Hematopoietic multipotent progenitor cell treated with erythropoietin and hydrocortisone succinate and interleukin-3 and kit ligand, for 8 days (in vitro differentiated cells): ENCODE measurements at places on chromosomes 11 and 22.

DNA sequence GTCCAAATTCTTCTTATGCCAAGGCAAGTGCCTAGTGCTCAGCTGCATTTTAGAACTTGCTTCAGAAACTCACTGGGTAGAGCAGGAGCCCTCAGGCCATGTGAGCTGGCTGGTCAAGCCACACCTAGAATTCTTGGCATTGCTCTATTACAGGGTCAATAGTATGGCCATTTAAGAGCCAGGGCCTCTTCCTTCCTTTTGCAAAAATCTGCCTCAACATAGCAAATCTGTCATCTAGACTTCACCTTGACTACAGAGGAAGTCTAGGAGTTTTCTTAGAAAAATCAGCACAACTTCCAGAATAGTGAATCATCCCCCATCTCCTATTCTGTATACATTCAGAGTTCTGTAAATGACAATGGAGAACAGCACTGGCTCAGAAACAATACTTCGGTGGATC is 112.0 kb upstream of the TTC12 start:
- DNase-seq = no peak

DNA sequence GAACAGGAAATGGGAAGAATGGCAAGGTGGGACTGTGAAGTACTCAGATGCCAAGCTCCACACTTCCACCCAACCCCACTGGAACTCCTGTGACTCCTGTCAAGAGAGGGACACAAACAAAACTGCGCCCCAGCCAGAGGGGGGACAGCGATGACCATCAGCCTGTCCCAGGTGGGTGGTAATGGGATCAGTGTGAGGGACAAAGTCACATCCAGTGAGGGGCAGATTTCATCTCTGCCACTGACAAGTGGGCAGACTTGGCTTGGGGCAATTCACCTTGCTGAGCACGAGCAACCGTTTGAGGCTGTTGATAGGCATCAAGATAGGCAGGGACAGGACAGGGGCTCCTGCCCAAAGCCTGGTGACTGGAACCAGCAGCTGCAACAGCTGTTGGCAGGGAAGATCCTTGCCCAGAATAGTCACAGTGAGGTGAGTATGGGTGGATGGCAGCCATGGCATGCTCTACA is 105.4 kb upstream of the PITPNB start:
- DNase-seq = no peak

DNA sequence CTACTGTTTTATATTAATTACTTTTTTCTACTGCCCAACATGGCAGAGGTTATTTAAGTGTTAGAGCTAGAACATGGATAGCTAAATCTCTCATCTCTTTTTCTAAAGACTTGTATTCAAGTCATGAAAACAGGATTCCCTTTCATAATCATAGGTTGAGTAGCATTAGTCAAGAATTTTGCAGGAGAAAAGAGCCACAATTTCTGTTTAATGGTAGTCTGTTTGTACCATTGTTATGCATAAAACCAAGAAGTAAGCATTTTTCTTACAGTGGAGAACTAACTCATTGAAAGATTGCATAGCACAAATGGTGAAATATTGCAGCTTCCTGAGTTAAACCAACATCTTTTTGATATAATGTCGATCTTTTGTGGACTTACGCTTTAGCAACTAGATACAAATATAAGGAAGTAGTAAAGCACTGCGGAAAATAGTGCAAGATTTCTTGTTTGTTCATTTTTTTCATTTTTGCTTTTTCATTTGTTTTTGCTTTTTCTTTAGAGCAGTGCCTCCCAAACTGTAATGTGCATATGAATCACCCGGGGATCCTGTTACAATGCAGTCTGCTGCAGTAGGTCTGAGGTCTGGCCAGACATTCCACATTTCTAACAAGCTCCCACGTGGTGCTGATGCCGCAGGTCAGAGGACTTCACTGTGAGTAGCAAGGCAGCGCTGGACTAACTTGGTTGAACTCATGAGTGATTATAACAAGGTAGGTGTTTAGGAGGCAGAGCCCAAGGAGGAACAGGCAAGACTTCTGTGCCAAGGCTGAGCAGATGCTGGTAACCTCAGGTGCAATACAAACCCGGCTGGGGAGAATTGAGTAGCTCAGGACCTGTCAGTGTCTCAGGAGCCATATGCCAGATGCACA is 4.6 kb downstream of the ETS1 start:
- no peak for DNase-seq

DNA sequence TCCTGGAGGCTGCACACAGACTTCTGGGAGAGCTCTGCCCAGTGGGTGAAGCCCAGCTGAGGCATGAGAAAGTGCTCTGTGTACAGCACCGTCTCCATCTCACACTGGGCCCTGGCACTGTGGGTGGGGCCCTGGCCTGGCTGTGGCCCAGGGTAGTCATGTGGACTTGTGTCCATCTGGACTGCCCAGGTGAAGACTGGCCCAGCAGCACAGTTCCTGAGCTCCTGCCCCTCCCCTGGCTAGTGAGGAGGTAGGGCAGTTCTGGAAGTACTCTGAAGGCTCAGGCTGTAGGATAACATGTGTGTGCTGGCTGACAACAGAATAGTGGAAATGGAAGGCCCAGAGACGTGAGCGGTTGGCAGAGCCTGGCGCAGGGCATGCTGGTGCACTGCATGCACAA is 35.4 kb downstream of the RSPH14 start:
- peak; percentile 45 for DNase-seq

DNA sequence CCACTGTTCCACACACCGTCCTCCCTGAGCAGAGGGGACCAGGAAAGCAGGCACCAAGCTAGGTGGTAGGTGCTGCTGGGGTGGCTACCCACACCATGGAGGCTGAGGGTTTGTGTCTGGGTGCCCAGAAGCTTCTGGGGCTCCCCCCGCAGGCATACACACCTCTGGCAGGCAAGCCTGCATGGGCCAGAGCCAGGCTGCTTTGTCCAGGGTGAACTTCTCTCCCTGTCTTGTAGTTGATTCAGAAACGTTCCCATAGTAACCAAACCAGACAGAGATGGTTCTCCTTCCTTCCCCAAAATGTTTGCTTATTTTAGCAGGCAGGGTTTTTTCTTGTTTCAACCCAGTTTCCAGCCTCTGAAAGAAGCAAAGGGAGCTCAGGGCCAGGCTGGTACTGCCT is 40.9 kb upstream of the SUSD2 start:
- DNase-seq = no peak

DNA sequence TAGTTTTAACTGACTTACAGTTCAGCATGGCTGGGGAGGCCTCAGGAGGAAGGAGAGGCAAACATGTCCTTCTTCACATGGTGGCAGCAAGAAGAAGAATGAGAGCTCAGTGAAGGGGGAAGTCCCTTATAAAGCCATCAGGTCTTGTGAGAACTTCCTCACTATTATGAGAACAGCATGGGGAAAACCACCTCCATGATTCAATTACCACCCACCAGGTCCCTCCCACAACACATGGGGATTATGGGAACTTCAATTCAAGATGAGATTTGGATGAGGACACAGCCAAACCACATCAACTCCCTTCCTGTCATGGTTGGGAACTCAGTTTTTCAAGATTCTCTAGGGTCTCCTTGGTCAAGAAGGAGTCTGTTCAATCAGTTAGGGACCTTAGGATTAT is 432.9 kb upstream of the CNTN5 start:
- DNase-seq = no peak

DNA sequence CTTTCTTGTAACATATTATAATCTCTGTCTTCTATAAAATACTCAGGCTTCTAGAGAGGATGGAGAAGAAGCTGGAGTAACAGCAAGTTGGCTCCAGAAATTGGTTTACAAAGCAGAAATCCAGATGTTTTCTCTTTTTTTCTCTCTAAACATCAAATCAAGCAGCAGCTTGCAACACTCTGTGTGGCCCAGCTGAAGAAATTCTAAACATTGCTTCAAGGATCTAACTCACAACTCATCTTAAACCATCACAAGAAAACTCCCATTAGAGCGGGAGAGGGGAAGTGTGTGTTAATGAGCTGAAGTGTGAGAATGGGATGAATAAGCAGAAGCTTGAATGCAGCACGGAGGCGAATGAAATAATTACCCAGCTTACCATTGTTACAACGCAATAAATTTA is 146.5 kb downstream of the OPCML start:
- no peak for DNase-seq

- no peak for DNase-seq
These were observed 673 bp downstream of the CDON start for GRCh38 chr11:126061707-126062678.

DNA sequence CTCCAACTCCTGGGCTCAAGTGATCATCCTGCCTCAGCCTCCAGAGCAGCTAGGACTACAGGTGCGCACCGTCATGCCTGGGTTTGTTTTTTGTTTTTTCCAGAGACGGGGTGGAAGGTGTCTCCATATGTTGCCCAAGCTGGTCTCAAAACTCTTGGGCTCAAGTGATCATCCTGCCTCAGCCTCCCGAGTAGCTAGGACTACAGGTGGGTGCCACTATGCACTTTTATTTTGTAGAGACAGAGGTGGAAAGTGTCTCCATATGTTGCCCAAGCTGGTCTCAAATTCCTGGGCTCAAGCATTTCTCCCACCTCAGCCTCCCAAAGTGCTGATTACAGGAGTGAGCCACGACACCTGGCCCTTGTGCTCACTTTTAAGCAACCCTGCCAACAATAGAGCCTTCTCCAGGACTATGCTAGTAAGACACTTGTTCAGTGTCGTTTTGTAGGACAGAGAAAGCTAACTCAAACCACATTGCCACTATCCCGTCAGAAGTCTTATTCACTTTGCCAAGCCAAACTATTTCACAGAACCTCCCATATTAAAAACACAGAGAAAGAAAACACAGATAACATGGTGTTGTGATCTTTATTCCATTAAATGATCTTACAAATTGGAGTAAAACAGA is 9.4 kb upstream of the PLAAT3 start:
- DNase-seq = no peak

DNA sequence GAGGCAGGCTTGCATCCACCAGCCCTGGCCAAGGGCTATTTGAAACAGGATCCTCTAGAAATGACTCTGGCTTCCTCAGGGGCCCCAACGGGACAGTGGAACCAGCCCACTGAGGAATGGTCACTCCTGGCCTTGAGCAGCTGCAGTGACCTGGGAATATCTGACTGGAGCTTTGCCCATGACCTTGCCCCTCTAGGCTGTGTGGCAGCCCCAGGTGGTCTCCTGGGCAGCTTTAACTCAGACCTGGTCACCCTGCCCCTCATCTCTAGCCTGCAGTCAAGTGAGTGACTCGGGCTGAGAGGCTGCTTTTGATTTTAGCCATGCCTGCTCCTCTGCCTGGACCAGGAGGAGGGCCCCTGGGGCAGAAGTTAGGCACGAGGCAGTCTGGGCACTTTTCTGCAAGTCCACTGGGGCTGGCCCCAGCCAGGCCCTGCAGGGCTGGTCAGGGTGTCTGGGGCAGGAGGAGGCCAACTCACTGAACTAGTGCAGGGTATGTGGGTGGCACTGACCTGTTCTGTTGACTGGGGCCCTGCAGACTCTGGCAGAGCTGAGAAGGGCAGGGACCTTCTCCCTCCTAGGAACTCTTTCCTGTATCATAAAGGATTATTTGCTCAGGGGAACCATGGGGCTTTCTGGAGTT is 13.3 kb downstream of the IL10RA start:
- DNase-seq = no peak

GRCh38 chr11:30431127-30431814 is 108.4 kb downstream of the ARL14EP start:
- no peak for DNase-seq

DNA sequence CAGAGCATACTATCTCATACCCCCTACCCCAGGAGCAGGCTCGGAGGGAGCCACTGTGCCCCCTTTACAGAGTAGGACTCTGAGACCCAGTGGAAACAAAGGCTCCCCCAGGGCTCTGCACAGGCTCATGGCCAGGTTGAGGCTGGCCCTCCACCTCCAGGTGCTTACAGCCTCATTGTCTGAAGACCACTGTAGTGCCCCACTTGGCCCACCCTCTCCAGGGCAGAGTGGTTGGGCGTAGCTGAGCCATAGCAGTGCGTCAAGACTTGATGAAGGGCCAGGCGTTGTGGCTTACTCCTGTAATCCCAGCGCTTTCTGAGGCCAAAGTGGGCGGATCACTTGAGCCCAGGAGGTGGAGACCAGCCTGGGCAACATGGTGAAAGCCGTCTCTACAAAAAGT is 1.7 kb downstream of the ANKRD13D start:
- no peak for DNase-seq

GRCh38 chr22:19805821-19806212 is 45.2 kb downstream of the TBX1 start:
- DNase-seq = no peak

- no peak for DNase-seq
These were observed 6.1 kb downstream of the SIPA1 start for GRCh38 chr11:65643971-65644370.

DNA sequence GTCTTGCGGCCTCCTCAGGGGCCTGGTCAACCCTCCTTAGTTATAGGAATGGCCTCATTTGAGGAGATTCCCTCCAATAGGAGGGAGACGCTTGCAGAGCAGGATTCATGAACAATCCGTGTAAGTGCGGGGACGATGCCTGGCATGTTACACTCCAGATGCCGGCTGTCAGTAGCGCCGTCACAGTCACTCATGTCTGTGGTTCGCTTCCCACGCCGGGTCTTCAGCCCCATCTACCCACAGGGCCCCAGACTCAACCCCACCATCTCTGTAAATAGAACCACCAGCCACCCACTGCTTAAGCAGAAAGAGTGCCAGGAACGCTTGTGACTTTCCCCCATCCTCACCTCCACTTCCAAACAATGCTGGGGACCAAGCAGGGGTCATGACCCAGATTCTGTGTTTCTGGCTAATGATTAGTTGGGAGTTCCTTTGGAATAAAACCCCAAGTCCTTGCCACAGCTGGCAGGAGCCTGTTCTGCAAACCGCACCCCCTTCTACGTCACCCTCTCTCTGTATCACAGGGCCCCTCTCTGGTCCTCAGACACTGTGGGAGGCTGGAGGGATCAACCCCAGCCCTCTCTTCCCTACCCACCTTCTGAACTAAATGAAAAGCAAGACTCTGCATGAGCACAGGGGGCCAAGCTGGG is 38.8 kb upstream of the TOLLIP start:
- no peak for DNase-seq

GRCh38 chr11:109106151-109106906 is 315.7 kb upstream of the C11orf87 start:
- DNase-seq = no peak

- DNase-seq = no peak
These were observed 42.0 kb upstream of the CXCR5 start for GRCh38 chr11:118841469-118842242.
